ENCODE measurements at places on chromosomes 2 and 18.
A peak's percentile ranks its signal among the peaks of the same experiment; 100 is the strongest.

DNA sequence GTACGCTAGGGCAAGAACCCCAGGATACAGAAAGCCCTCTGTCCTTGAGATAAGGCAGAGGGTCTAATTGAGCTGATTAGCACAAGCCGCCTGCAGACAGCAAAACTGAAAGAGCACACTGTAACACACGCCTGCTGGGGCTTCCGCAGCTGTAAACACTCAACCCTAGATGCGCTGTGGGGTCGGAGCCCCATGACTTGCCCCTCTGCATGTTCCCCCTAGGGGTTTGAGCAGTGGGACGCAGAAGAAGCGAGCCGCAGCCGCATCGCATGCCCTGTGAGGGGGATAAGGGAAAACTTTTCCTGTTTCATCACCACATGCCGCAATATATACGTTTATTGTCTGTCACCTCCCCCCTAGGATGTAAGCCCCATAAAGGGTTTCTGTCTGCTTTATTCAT, 384.6 kb downstream of the PLCL1 start:
- no peak for DNase-seq

- DNase-seq, result no peak
Measured at GRCh38 chr18:63936932-63937393, 12.1 kb upstream of the HMSD start.

DNA sequence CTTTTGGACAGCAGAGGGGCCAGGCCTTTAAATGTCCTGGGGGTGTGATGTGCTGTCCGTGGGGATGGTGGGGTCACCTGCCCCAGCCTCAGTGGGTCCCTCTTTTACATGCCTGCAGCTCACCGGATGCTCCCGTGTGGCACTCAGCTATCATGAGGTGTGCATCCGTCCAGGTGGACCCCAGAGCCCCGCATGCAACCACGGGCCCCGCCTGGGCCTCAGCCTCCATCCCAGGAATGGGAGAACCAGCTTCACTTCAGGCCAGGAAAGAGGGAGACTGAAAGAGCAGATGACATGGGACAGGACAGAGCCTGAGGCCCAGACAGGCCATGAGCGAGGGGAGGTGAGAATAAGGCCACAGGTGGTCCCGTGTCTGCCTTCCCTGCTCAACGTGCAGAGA, 37.5 kb downstream of the RAMP1 start:
- DNase-seq, result no peak

- peak; percentile 45 for DNase-seq
Measured at GRCh38 chr2:201233812-201234662, 26.3 kb upstream of the CASP8 start.

- DNase-seq, result no peak
Measured at GRCh38 chr2:167925758-167926157, 321.6 kb downstream of the STK39 start.

DNA sequence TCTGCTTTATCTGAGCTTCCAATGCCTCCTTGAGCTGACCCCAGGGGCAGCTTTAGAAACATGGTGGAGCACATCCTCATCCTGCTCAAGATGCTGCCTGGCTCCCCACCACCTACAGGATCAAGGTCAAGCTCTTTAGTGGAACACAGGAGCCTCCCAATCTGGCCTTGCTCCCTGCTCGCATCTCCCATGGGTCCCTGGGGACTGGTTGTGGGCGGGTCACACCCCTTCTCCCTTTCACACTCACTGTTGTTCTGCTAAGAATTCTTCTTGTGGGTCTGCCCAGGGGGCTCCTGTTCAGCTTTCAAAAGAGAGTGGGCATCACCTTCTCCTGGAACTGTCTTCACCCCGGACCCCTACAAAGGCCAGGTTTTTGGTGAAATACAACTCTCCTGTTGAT, 8.4 kb upstream of the NT5DC4 start:
- DNase-seq, result no peak

DNA sequence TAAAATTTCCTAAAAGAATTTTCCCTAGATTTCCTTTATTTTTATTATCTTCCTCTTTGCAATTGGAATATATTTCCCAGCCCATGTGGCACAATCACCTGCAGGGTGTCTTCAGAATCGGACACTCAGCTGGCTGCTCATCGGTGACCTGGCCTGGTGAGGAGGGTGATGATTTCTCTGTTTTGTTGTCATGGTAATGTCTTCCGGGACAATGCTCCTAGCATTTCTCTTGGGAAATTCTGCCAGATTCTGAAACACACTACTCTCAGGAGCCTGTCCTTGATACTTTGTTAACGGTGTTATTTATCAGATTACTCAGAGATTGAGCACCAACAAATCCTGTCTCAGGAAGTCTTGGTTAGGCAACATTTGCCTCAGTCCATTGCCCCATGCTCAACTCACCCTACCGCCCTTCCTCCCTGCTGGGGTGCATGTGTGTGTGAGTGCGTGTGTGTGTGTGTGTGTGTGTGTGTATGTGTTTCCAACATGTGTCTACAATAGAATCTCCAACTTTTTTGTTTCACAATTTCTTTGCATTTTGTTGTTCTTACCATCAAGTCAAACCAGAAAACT, 70.3 kb downstream of the MYT1L start:
- no peak for DNase-seq

DNA sequence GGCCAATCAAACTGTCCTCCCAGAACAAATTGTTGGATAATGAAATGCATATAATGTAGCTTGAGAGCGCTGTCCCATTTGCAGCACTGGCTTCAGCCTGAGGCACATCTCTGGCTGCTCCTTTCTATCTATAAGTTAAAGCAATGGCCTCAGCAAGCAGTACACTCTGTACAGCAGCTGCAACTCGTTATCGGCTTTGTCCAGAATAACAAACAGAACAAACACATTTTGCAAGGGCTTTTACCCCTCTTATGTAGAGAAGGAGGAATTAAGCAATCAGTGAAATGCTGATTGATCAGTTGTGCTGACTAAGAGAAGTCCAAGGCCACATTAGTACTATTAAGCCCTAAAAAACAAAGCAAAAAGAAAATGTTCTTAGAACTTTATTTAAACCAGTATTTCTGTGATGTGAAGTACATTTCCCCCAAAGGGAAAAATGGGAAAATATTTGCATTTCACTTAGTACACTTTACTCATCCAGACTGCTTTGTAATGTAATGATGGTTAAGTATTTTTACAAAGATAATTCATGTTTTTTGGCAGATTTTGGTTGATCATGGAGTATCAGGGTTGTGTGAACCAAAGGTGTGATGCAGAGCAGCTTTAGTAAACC, 15.0 kb upstream of the CPS1 start:
- no peak for DNase-seq

DNA sequence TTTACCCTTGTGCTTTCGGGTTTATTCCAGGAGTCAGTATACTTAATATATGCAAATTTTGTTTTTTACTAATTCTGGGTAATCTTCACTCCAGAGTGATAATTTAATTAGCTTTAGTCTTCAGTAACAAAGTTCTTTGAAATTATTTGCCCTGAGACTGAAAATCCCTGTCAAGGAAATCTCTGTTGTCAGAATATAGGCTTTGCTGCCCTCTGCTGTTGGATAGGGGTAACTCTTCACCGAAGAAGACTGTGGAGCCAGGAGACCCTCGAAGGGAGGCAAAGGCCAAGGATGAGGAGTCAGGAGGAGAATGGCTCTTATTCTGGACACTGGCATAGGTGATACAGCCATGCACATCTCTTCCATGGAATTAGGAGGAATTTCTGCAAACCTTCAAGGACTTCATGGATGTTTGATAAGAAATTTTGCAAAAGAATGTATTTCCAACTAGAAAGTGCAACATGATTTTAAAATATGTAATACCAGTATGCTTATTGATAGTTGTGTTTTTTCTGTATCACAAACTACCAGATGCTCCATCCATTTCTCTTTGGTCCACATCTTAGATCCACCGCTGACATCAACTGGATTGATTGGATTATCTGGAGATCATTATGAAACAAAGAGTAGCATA, 182.3 kb downstream of the RDH14 start:
- DNase-seq, result peak; percentile 48

DNA sequence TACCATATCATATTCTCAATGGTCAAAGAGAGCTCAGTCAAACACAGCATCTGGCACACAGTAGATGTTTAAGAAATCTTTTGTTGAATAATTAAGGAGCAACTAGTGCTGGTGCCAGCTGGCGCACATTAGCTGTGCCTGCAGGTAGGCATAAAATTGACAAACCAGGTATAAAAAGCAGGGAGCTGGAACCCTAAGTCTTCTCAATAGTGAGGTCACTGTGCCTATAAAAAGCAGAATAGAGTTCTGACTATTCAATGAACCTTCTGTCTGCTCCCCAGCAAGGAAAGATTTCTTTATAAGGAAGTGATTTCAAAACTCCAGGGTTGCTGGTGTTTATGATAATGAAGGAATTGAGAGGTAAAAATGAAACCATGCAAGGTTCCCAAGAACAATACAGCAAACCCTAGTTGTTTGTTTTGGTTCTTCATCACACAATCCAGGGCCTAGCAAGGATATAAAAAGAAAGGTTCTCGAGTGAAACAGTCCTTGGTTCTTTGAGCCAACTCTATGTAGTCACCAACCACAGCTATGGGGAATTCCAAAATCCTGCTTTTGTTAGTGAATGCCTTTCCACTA, 76.1 kb downstream of the THADA start:
- no peak for DNase-seq

GRCh38 chr2:239193925-239194677, 206.7 kb downstream of the HDAC4 start:
- DNase-seq, result no peak

GRCh38 chr2:29309090-29310029, 194.1 kb downstream of the CLIP4 start:
- DNase-seq, result peak; percentile 72

DNA sequence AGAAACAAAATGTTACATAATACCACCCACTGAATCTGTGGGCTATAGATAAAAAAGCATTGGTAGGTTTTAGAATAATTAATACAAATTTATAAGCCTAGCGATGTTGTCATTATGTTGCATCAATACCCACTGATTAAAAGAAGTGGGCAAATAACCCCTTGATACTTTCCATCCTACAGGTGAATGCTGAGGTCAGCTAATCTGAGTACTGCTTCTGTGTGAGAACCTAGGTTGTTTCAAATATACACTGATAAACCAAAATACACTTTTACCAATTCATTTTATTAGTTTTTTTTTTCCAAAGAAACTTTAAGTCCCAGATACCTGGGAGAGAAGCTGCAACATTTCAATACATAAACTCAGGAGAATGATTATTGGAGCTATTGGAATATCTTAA, 948.6 kb downstream of the LRP1B start:
- DNase-seq, result no peak

DNA sequence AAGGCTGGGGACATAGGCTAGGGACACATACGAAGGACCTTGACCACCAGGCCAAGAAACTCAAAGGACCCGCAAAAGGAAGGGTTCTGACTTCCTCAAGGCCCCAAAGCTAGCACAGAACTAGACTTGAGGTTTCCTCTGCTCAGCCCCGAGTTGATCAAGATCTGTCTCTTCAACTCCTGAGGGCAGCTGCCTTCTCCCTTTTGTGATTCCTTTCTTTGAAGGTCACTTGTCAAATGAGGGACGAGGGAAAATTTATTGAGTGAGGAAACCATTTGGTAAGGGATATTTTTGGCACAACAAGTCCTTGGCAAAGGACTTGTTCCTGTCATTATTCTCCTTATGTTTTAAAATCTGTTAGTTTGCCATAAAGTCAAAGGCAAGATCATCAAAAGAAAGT, 12.3 kb upstream of the ROCK2 start:
- DNase-seq, result no peak

GRCh38 chr2:55051026-55051866, 995 bp upstream of the RTN4 start:
- peak; percentile 40 for DNase-seq

DNA sequence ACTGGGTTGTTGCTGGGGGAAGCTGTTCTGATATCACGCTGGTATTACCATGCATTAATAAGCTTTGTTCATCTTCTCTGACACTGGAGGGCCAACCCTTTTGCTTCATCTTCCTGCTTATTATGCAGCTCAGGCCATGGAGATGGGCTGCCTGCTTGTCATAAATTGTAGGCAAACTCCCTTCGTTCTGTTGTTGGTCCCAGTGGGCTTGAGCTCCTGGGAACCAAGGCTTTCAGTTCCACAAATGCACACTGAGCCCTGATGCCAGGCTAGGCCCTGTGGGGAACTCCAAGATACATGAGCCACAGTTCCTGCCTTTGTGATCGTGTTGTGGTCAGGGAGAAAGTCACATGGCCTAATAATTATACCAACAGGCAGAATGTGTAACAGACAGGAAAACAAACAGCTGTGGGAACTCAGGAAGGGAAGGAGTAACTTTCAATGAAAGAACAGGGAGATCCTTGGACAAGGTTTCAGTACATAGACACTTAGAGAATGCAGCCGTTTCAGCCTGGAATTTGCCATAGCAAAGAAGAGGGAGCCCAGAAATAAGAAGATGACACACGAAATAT, 49.0 kb upstream of the BCL2L11 start:
- DNase-seq, result no peak

GRCh38 chr18:78792736-78793135, 186.9 kb upstream of the SALL3 start:
- DNase-seq, result no peak

- DNase-seq, result no peak
Measured at GRCh38 chr2:192195548-192196418, 1.1 kb upstream of the TMEFF2 start.

- no peak for DNase-seq
Measured at GRCh38 chr2:8059794-8060193, 622.1 kb upstream of the ID2 start.

GRCh38 chr2:29892585-29893259, 28.7 kb downstream of the ALK start:
- DNase-seq, result no peak

- no peak for DNase-seq
Measured at GRCh38 chr2:113826346-113827285, 63.3 kb upstream of the ACTR3 start.

DNA sequence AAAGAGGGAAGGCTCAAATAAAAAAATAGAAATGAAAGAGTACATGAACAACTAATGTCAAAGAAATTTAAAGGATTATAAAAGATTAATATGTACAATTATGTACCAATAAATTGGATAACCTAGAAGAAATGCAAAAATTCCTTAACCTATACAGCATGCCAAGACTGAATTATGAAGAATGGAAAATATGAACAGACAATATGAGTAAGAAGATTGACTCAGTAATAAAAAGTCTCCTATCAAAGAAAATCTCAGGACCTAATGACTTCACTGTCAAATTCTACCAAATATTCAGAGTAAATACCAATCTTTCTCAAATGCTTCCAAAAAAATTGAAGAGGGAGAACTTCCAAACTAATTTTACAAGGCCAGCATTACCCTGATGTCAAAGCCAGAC, 120.2 kb upstream of the SPOPL start:
- no peak for DNase-seq

- DNase-seq, result no peak
Measured at GRCh38 chr2:151114874-151115273, 146.8 kb downstream of the RBM43 start.

- no peak for DNase-seq
Measured at GRCh38 chr18:76579301-76579695, 84.3 kb upstream of the ZNF516 start.

DNA sequence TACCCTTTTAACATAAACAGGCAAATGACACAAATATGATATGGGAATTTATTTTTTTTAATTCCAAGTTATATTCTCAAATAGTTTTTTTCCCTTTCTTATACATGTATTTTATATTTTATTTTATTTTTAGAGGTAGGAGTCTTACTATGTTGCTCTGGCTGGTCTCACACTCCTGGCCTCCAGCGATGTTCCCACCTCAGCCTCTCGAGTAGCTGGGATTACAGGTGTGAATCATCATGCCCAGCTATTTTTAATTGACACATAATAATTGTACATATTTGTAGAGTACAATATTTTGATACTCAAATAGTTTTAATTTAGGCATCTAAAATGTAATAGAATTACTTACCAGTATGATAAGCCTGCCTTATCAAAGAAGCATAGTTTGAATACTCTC, 12.2 kb downstream of the BAZ2B start:
- no peak for DNase-seq

Data from activated CD4-positive, alpha-beta T cell treated with anti-CD3 and anti-CD28 coated beads, Interleukin-2, Interleukin-6, amounts not matched to agents 100 ng/mL and 50 ng/mL, durations not matched to agents 16 hours and 8 hours (primary cell).